ENCODE measurements at places on chromosomes 16 and 17.

- no peak for DNase-seq
Observed at GRCh38 chr16:79943736-79944135, 343.2 kb upstream of the MAF start.

DNA sequence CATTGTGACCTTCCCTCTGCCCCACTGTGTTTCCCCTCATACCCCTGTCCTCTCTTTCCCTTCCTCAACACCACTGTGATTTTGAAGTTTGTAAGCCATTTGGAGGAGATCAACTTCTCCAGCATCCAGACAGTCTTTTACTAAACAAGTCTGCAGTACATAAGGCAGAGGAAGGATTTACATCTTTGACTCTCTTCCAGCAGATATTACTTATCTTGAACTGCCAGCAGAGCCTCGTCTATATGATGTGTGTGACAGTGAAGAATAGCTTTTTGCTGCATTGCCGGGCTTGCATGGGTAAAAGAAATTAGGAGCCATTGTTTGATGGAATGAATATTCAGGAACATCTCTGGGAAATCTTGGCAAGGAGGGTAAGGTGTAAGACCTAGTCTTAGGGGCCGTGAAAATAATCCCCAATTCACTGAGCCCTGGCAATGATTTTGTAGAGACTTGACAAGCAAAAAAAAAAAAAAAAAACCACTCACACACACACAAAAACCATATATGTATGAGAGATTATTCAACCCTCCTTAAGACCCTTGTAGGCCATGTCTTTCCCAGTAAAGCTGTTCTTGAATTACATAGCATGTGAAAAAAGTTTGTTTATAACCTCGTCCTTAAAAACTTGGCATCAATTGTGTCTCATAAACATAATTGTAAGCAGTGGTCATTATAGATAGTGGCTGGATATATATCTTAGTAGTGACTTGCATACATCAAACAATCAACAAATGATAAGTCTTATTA lies 903.9 kb downstream of the CDH11 start:
- no peak for DNase-seq

DNA sequence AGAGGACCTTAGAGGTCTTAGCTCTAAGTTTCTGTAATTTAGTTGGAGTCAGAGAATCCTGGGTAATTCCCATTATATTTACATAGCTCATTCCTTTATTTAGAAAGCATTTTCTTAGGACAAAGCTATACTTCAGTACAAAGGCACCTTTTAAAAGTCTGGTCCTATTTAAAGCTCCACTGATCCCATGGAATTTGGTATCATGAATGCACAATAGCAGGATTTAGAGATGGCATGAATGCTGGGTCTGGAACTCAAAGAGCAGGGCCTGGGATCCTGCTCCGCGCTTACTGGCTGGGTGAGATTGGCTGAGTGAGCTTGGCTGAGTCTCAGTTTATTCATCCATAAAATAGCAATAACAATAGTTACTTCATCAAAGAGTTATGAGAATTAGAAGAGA lies 4.8 kb downstream of the KRT23 start:
- DNase-seq: no peak

- no peak for DNase-seq
Observed at GRCh38 chr16:12580809-12581208, 222.9 kb downstream of the CPPED1 start.

- DNase-seq: no peak
Observed at GRCh38 chr17:78142119-78142861, 3.9 kb upstream of the C17orf99 start.

DNA sequence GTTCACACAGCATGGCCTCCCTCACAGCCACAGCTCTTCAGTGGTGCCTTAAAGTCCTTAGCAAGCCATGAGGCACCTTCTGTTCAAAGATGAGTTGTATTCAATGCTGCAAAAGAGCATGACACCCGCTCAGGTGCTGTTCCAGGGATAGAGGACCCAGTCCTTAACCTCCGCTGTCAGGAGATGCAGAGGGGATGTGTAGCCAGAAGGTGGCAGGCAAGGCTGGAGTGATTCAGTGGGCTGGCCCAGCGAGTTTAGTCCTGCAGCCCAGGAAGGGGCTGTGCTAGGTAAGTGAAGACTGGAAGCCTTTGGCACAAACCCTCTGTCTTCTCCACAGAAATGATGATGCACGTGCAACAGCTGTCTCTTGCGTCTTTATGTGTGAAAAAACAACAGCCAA lies 25.0 kb upstream of the ADAM11 start:
- DNase-seq: no peak

DNA sequence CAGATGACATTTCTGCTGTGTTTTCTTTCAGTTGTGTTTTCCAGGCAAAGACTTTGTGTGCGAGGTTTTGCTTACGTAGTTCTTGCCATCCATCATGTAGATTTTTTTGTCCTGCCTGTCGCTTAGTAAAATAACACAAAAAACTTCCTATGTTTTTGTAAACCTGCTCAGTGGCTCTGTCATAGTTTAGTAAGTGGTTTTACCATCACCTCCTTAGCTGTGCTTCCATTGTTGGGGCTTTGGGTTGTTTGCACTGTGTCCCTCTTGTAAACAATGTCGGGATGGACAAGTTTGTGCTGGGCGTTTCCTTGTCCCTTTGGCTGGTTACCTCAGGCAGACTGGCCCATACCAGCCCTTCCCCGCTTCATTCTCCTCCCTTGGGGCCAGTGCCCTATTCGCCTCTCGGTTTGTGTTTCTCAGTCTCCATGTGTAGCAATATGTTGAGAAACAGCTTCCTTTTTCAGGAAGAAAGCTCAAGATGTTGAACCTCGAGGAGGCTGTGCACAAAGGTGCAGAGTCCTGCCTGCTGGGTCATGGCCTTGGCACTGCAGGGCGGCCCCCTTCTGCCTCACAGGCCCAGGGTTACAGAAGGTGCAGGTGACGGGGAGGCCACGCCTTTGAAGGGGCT lies 74.6 kb downstream of the KSR1 start:
- DNase-seq: no peak

- DNase-seq: no peak
Observed at GRCh38 chr16:84635702-84636101, 12.6 kb upstream of the KLHL36 start.

- DNase-seq: no peak
Observed at GRCh38 chr17:66412857-66413558, 110.6 kb downstream of the PRKCA start.

GRCh38 chr16:49346459-49346858 lies 27.1 kb upstream of the C16orf78 start:
- DNase-seq: no peak

DNA sequence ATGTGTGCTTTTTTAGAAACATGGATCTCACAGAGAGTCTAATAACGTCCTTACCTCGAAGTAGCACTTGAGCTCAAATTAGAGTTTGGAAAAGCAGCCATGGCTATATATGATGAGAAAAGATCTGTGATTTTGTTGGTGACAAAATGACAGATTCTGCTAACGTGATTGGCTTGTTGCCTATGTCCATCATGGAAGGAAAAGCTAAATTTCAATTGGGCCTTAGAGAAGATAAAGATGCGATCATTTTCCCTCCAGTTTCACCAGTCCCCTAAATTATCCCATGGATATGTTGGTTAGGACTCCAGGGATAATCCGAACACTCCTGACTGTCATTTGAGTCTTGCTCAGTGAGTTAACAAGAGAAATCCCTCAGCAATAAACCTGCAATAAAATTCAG lies 175.8 kb downstream of the C16orf95 start:
- no peak for DNase-seq

- peak; percentile 65 for DNase-seq
Observed at GRCh38 chr16:15642557-15643047, 352 bp downstream of the MARF1 start.

GRCh38 chr17:40015005-40015997 lies at the start of gene CSF3:
Gene CSF3 (plus strand): TSS chr17:40015440. CDS start chr17:40015475, 35 bp downstream.
- DNase-seq: no peak

DNA sequence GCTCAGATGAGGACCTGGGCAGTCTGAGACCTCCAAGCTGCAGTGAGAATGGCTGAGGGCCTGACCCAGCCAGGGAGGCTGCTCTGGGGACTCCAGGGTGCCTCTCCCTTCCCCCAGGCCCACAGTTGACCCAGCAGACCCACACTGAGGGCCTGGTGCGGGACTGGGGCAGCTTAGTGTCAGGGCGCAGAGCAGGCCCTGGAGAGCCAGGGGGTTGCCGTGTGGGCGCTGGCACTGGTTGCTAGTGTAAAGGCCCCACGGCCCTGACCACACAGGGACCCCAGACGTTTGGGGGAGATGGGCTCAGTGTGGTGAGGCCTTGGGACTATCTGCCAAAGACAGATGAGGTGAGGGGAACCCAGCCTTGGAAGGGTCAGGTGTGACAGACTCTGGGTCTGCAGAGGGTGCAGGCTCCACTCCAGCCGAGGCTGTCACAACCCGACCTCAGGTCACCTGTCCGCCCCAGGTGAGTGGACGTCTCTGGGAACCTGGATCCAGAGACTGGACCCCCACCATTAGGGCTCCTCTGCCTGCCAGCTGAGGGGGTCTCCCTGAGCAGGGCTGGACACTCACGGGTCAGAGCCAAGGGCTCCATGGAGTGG lies 50.8 kb upstream of the GNG13 start:
- DNase-seq: no peak

DNA sequence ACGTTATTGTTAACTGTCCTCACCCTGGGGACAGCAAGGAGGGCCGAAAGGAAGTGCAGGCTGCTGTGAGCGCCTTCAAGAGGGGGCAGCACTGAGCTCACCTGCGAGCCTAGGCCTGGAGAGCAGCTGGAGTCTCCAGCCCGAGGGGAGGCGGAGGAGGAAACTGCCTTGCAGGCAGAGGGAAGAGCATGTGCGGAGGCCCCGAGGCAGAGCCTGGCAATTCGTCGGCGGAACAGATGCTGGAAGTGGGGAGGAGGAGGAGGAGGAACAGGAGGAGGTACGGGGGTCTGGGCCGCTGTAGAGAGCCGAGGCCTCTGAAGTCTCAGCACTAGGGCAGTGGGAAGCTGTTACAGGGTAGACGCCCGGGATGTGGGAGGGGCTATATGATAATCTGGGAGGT lies 49.6 kb upstream of the PLCG2 start:
- DNase-seq: no peak

GRCh38 chr16:81136390-81137335 lies 40.5 kb upstream of the GCSH start:
- DNase-seq: no peak

DNA sequence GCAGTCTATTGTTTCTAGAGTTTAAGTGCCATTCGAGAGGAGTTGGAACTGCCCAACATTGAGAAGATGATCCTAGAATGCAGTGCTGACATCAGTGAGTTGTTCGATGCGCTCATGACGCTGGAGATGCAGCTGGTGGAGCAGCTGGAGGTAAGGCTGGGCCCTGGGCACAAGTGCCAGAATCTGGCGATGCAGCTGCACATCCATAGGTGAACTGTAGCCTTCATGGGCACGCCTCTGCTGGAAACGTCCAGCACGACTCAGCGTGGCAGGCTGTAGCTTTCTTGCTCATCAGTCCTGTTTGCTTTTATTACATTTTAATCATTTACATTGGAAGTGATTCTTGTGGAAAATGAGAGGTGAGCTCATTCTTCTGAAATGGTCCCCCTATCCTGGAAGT lies 31.7 kb downstream of the DRC3 start:
- no peak for DNase-seq
